Activated CD8-positive, alpha-beta T cell treated with anti-CD3 and anti-CD28 coated beads for 36 hours (primary cell): ENCODE measurements at places on chromosomes 5 and 9.
A peak's percentile ranks its signal among the peaks of the same experiment; 100 is the strongest.

GRCh38 chr5:125337294-125337693 is 590.9 kb upstream of the ZNF608 start:
- DNase-seq, result no peak

- no peak for DNase-seq
Measured at GRCh38 chr5:123906698-123907295, 394.8 kb downstream of the CSNK1G3 start.

DNA sequence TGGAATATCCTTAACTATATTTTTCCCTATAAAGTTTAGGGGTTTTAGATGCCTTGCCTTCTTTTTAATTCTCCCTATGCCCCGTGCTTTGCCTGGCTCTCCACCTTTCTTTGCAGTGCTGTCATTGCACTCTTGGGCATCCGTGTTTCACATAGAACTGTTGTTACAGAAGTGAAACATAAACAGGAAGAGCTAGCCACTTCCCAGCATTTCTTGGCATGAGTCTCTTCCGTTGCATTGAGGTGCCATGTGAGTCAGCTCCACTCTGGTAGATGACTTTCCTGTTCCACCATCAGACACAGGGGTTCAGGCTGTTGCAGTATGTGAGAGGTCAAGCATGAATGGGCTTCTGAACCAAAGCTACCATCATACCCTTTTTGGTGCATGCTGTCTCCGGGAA is 73.4 kb downstream of the ANGPTL2 start:
- DNase-seq, result peak; percentile 51

DNA sequence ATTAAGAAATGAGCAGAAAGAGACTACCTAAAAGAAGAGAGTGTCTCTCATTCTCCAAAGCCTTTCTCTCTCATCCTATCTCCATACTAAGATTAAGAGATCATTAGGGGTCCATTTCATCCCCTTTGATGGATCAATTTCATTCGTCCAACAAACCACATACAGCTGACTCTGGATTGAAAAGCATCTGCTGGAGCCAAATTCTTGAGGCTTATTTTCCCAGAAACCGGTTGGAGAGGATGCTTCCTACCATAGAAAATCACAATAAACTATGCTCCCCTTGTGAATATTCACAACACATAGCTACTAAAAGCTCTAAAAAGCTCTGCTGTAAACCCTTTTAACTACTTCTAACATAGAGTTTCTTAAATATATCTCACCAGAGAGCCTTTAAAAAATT is 755.0 kb upstream of the ZNF608 start:
- DNase-seq, result no peak

DNA sequence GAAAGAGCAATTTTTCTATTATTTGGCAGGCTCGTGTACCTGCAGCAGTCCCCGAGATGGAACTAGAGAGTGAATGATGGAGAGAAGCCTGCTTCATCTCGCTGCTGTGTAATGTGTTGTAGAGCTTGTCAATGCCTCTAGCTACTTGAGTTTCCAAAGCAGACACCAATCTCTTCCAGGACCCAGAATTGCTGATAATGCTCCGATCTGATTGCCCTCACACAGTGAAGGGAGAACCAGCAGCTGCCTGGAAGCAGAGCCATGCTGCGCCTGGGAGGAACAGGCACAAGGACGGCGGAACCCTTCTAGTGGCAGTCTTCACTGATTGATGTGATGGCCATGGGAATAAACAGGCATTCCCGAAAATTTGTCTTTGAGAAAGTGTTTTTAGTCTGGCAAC is 288.0 kb downstream of the ICE1 start:
- no peak for DNase-seq

DNA sequence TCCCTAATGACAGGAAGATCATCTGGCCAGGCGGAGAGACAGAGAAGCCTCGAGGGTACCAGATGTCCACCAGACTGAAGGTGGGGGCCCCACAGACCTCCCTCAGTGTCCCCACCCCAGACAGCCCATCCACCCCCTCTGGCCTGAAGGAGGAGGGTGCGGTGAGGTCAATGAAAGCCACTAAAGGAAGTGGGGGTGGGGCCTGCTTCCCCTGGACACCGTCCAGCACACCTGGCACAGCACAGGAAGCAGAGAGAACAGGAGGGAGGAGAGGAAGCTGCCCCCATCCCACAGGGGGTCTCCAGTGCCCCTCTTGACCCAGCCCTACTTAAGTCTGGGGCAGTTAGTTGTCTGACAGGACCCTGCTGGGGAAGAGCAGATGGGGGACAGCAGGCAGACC is 11.2 kb downstream of the LRRC26 start:
- no peak for DNase-seq

DNA sequence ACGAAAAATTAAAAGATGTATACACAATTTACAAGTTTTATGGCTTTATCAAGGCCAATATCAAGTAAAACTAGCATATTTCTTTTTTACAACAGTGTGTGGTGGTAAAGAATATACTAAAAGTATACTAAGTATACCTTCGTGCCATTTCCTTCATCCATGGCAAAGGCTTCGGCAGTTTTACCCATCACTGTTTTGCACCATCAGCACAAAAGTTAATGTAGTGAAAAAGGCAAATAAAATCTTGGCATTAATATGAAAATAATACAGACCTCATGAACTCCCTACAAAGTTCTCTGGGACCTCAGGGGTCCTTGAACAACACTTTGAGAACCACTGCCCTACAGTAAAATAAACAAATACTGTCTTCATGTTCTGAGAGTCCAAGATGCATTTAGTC is 312.3 kb upstream of the NREP start:
- DNase-seq, result no peak

DNA sequence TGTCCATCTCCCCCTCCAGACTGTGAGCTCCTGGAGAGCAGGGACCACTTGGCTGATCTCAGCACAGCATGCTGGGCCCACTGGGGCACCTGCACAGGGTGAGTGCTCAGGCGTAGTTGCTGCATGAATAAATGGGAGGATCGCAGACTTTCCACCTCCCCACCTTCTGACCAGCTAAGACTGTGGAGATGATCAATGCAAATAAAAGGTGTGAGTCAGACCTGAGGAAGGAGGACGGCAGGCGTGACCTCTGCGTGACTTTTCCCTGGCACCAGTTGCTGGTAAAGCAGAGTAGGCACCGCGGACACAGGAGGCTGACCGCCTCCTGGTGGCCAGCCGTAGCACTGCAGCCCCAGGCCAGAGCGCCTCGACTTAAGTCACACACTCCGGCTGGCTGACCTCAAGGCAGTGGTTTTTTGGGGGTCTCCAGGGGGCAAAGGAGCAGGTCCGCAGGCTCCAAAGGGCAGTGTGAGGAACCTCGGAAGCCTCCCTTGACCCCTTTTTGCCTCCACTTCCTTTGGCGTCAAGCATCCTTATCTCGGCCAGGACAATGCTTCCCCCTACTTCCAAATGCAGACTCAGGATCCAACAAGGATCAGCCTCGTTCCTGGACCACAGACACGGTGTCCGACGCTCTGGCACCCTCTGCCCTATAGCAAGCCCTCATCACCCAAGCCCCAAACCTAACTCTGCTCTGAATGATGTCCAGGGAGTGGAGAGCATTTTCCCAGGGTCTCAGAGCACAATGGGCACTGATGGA is 12.7 kb upstream of the TDRD7 start:
- peak; percentile 80 for DNase-seq

- DNase-seq, result no peak
Measured at GRCh38 chr5:159021901-159022556, 77.7 kb downstream of the EBF1 start.

DNA sequence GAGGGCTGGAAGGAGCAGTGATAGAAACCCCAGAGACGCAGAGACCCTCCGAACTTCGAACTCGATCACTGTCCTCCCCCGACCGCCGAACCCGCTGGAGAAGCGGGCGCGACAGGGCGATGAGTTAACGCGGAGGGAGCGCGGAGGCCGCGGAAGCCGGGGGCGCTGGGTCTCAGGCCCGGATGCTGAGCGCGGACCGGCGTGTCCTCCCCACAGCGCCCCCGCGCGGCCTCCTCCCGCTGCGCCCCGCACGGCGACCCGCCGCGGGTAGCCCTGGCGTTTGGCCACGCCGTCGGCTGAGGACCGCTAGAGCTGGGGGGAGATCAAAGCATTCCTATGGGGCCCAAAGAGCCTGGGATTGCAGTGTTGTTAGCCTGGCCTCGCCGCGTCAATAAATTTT is 7.7 kb upstream of the DMRT2 start:
- peak; percentile 49 for DNase-seq

GRCh38 chr5:140553657-140554056 is 3.6 kb downstream of the SRA1 start:
- DNase-seq, result no peak
